LHCN-M2 (cell line): ENCODE measurements at places on chromosomes 3 and 15.

- DNase-seq = no peak
These were observed 61.2 kb downstream of the KLHL6 start for GRCh38 chr3:183494341-183494740.

DNA sequence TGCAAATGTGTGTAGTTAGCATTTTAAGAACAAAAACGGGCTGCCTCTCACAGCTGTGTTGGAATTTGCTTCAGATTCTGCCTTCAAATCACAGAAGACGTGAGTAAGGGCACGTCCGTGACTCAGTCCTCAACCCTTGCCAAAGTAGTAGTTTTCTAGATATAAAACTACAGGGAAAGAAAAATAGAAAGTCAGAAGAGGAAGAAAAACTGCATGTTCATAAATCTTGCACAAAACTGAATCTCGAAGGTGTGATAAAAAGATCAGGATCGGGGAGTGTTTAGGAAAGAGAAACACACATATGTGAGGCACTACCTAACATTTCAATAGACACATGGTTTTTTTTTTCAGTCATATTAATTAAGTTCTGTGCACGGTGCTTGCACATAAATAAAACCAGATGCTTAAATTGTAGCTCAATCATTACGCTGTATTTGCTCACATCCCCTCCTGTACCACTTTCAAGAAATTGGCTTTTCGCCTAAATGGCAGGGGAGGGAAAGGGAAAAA is 71.7 kb downstream of the P3H2 start:
- peak; percentile 59 for DNase-seq

DNA sequence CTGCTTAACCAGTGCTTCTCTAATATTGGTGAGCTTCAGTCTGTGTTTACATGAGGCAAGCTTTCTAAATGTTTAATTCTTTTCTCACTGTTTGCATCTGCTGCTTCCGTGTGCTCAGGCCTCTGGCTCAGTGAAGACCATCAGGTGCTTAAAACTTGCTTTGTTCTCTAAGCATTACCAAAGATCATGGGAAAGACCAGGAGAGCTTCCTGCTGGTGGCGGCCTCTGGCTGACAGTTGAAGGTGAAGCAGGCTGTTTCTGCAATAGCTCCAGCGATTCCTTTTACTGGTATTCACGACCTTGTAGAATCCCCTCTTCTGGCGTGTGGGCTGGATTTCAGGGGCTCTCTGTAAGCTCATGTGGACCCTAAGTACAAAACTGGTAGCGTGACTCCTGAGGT is 45.1 kb downstream of the EDEM1 start:
- DNase-seq = no peak

GRCh38 chr15:49900006-49900902 is 218.8 kb downstream of the ATP8B4 start:
- DNase-seq = no peak

DNA sequence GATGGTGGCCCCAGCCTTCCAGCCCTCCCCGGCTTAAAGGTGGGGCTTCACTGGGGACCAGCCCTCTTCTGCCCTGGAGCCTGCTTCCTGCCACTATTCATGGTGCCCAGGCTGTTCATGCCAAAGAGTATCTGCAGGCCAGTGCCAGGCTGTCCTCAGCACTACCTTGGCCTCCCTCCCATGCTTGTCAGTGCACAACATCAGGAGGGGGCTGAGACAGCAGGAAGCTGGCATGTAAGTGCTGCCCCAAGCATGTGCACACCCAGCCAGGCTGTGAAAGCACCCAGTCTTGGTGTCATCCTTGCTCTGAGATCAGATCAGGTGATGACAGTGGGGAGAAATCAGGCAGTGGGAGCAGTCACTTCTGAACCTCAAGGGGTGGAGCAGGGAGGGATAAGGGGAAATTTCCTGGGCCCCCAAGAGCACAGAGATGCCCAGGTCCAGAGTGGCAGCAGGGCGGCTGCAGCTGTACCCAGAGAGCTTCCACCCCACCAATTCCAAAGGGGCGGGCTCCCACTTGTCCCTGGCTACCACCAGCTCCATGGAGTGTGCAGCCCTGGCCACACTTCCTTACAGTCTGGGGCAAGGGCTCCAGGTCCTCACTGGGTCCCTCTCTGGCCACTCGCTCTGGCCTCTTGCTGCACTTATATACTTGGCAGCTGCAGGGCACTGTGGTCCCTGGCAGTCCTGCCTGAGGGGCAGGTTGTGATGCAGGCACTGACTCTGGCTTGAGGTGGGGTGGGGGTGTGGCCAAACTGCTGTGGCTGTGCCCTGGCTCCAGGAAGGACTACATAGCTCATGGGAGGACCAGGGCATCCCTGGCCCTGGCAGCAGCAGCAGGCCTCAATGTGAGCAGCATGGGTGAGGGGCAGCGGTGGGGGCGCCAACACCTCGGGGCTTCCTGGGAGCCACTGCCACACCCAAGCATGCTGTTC is 91.4 kb upstream of the TNFSF10 start:
- DNase-seq = no peak

GRCh38 chr3:20539666-20540065 is 353.7 kb upstream of the SGO1 start:
- no peak for DNase-seq

DNA sequence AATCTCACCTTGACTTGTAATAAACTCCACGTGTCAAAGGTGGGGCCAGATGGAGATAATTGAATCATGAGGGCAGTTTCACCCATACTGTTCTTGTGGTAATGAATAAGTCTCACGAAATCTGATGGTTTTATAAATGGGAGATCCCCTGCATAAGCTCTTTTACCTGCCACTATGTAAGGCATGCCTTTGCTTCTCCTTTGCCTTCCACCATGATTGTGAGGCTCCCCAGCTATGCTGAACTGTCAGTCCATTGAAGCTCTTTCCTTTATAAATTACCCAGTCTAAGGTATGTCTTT is 45.5 kb downstream of the SUCNR1 start:
- no peak for DNase-seq
